Stimulated activated CD4-positive, alpha-beta T cell treated with anti-CD3 and anti-CD28 coated beads, Interleukin-12 subunit alpha, Interleukin-12 subunit beta, amount 100 ng/mL, for 48 hours (primary cell): ENCODE measurements at places on chromosomes 6 and 20.

DNA sequence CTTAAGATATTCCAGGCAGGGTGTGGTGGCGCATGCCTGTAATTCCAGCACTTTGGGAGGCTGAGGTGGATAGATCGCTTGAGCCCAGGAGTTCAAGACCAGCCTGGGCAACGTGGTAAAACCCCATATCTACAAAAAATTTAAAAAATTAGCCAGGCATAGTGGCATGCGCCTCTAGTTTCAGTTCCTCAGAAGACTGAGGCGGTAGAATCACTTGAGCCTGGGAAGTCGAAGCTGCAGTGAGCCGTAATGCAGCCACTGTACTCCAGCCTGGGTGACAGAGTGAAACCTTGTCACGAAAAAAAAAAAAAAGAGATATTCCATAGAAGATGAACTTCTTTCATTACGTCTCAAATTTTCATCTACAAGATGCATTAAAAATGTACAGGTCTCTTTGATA lies 46.7 kb upstream of the ISM1 start:
- DNase-seq, result no peak

DNA sequence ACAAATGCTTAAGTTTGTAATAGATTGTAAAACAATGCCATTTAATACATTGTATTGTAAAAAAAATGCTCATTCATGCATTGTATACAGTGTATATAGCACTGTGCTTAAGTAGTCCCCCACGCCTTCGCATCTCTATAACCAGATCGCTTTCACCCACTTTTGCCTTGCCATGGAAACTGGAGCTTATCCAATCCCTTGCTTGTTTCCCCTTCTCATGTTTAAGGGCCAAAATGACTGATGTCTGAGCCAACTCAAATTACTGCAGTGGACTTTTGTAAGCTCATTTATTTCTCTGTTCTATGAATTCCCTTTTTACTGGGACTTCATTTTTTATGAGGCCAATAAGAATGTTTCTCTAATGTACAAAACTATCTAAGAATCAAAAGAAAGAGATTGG lies 730.9 kb upstream of the GJE1 start:
- no peak for DNase-seq

GRCh38 chr20:39504710-39505094 lies 542.6 kb downstream of the DHX35 start:
- DNase-seq, result no peak

DNA sequence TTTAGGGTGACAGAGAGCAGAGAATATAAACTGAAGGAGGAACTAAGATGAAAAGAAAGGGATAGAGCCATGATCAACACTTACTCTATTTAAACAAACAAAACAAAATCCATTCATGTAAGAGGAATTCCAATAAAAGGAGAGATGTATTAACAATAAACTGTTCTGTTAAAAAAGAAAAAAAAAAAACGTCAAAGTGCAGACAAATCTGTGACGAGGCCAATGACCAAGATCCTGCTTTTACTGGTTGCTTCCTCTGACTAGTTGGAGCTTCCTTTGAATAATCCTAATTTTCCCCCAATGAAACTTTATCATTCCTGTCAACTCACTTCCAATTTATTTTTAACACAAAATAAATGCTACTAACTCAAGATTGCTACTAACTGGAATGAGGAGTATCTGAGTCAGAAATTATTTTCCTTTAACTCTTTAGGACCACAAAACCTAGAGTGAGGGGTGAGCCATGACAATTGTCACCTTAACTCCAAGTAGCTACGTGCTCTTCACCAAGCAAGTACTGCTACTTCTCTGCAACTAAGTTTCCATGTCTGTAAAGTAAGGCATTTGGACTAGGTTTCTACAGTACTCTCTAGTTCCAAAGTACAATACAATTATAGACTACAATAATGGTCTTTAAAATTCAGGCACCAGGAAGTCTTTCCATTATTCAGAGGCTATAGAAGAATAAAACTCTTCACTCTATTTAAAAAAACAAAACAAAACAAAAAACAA lies 152.0 kb downstream of the PTPRK start:
- no peak for DNase-seq

DNA sequence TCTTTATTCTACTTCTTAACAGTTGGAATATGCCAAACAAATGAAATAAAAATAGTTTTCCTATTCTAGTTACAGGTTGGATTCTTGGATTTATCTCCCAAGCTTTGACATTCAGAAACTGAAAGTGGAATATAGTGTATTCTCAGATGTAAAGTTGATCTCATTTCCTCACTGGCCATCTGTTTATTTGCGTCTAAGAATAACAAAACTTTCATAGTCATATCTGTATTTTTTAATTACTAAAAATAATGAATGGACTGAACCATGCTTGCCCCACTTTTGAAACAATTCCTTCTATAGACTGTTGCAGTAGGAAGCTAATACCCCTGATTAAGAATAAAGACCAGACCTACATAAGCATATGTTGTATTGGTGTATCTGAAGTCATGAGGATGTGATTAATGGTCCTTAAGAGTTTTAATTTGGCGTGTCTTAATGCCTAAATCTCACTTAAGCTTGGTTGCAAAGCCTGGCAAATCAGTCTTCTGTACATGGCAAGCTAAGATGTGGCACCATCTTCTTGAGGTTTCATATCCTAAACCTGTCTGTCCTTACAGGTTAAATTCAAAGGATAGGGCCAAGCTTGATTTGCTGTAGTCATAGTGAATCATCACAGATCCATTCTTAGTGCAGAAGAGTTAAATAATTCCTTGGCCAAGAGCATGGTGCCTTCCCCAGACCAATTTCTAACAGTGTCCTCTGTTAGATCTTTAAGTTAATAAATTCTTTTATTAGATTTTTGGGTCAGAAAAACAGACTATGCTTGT lies 58.9 kb downstream of the FOXO3 start:
- no peak for DNase-seq

- no peak for DNase-seq
Observed at GRCh38 chr6:105964979-105965760, 121.0 kb upstream of the PRDM1 start.

DNA sequence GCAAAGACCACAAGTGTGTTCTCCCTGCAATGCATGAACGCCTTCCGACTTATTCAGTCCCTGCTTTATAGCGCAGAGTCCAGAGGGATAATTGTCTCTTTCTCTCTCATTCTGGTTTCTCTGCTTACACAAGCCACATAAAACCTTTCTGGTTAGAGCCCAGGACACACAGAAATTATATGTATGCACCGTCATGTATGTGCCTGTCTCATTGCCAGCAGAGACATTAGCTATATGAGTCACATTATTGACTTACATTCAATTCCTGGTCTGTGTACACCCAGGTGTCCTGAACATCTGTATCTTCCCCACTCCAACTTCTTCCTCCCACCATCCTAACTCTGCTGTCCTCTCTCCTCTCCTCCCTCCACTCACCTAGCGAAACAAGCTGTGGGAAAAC lies 44.0 kb downstream of the LRFN2 start:
- DNase-seq, result no peak

- no peak for DNase-seq
Observed at GRCh38 chr6:109485266-109485935, 2.4 kb upstream of the ZBTB24 start.

- DNase-seq, result no peak
Observed at GRCh38 chr6:153966001-153966400, 73.0 kb upstream of the OPRM1 start.

DNA sequence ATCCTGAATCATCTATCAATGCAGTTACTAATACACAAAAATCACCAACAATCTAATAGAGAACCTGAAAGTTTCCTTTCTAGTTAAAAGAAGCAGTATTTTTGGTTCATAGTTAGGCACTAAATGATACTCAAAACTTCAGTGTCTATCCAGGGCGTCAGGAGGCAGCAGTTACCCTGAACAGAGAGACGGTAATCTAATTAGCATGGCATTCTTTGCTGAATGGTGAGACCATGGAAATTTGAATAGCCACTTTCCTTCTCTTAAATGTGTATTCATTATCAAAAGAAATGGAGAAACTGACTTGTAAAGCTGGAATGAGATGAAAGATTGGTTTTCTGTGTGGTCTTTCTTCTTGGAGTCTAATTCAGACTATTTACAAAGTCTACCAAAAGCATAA lies 146.6 kb upstream of the BMP5 start:
- no peak for DNase-seq

DNA sequence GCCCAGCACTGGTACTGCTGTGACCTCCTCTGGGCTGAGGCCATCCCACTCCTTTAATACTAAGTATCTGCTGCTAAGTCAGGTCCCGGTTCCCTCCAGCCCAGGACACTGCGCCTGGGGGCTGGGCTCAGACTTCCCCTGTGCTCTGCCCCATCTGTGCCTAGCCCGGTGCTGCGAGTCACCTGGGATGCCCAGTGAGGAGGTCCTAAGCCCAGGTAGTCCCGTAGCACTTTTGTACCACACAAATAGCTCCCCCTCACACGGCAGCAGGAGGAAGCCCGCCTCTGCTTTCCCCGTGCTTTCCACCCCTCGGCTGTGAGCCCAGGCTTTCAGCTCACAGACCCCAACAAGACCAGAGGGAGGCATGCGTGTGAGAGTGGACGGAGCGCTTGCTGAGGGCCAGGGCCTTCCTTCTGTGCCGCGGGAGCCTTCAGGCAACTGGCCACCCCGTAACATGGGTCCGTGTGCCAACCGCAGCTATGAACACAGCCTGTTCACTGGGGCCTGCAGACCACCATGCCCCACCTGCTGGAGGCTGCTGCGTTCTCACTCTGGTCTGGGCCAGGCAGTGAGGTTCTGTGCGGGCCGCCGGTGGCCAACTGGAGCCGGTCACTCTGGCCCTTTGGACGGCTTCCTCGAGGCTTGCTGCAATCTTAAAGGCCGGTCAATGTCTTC lies 79.9 kb upstream of the MPC1 start:
- DNase-seq, result no peak

- no peak for DNase-seq
Observed at GRCh38 chr20:41335591-41335990, 5.0 kb upstream of the LPIN3 start.

DNA sequence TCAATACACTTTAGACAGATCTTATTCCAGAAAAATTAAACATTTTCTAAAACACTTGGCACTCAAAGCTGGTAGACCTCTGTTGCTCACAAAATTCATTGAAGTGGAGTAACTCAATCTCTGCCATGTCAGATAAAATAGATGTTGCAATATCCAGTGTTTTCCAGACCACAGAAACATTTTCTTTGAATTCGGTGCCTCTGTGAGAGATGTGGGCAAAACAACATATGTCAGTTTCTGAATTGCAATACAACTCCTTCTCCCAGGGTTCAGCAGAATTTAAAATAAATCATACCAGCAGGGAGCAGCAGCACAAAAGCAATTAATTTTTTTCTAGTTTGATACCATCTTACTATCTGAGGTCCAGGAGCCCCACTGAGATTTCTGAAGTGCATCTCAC lies 11.3 kb upstream of the PKHD1 start:
- no peak for DNase-seq

DNA sequence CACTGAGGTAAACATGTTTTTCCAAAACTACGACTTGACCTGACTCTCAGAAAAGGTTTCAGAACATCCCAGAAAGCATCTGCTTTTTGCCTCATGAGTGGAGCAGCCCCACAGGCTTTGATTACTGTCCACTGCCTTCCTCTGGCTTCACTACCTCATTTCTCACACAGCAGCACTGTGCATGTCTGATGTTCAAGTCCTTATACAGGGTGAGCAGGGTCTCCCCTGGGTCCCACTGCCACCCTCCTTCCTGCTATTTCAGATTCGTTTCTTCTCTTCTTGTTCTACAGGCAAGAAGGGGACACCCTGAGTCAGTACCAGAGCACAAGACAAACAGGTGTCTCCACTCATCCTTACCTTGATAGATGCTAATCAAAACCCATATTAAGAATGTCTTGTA lies 64.7 kb upstream of the NFATC2 start:
- no peak for DNase-seq

DNA sequence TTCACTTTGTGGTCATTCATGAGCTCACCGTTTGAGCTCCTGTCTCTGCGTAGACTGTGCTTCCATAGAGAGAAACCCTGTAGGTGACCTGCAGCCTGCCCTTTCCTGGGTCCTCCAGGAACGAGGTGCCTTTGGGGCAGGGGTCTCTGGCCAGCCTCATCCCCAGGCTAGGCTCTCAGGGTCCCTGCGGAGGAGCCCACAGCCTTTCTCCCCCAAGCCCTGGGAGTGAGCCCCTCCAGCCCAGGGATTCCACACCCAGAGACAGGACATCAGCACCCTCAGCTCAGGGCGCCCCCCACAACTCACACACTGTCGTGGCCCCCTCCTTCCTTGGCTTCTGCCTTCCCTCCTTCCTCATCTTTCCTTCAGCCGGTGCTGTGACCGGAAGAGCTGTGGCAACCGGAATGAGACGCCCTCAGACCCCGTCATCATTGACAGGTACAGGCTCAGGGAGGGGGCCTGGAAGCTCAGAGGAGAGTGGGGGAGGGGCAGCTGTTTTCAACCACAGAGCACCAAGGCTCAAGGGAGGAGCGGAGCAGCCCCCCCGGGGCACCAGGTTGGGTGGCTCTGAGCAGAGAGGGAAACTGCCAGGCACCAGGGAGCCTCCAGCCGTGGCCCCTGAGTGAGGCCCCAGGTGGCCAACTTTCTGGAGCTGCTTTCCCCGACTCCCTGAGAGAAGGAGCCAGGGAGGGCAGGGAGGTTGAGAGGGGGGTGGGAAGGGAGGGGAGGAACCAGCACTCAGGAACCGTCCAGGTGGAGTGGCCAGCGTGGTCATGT lies 16.8 kb downstream of the EBF4 start:
- DNase-seq, result no peak

DNA sequence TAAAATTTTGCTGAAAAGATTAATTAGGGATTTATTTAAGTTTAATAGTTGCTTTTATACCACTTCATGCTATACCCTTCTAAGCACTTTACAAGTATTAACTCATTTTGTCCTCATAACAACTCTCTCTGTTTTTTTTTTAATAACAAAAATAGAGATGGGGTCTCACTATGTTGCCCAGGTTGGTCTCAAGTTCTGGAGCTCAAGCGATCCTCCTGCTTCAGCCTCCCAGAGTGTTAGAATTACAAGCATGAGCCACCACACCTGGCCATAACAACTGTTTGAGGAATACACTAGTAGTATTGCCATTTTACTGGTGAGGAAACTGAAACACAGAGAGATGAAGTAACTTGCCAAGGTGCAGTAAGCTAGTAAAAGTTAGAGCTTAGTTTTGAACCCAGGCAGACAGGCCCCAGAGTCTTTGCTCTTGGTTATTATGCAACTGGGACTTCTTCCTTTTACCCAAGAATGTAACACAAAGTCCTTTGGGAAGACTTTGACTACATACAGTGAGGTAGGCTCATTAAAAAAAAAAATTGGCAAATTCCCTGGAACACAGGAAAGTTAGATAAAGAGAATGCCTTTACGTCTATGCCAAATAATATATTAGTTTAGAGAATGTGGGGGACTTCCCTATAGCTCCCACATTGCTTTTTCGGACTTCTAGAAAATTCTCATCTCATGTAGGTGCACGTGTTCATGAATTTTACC lies 11.4 kb downstream of the ANKS1A start:
- no peak for DNase-seq

DNA sequence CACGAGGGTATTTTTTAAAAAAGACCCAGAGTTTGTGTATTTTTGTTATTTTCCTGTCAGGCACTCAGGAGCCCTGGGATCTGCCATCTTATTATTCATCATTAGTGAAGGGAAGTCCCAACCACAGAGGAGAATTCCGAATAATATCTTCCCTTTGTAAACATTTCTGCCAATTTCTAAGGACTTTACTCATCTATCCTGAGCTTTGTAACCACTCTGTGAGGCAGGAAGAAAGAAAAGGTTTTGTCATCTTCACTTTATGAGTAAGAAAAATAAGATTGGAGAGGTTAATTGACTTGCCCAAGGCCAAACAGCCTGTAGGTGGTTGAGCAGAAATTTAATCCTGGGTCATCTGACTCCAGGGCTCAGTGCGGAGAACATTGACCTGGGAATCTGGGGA lies 23.0 kb upstream of the IYD start:
- no peak for DNase-seq

GRCh38 chr6:53327017-53327395 lies 21.7 kb downstream of the ELOVL5 start:
- DNase-seq, result no peak

GRCh38 chr20:3565851-3566250 lies 95.0 kb downstream of the ATRN start:
- no peak for DNase-seq
